ENCODE measurements at places on chromosomes 16 and 17.
A peak's percentile ranks its signal among the peaks of the same experiment; 100 is the strongest.

DNA sequence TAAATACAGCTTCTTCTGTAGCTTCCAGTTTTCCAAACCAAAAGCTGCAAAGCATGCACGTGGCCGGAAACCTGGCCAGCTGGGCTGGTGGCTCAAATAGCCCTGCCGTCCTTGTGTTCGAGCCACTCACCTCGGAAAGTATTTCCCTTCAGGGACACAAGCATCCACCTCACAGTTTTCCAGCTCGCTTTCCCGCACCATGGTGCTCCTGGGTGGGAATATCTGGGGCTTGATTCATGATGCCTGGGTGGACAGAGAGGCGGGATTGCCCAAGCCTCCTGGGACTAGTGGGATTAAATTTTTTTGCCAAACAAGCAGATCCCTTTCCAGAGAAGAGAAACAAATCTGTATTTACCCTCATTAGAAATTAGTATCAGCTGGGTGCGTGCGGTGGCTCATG is 7.1 kb upstream of the MVD start:
- DNase-seq = no peak

DNA sequence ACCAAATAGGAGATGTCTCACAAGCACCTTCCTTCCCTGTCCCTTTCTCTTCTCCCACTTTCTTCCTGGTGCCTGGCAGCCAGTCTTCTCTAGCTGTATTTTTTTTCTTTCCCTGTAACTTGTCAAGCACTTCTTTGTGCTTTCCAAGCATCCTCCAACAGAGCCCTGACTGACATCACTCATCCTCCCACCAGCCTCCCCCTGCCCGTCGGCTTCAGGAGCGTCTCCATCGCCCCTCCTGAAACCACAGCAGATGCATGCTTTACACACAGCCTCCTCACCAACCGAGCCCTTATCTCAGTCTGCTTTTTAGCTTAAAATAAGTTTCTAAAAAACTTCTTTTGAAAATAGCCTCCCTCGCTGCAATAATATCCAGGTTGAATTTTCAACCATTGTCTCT is 268.7 kb upstream of the CDH5 start:
- DNase-seq = no peak

DNA sequence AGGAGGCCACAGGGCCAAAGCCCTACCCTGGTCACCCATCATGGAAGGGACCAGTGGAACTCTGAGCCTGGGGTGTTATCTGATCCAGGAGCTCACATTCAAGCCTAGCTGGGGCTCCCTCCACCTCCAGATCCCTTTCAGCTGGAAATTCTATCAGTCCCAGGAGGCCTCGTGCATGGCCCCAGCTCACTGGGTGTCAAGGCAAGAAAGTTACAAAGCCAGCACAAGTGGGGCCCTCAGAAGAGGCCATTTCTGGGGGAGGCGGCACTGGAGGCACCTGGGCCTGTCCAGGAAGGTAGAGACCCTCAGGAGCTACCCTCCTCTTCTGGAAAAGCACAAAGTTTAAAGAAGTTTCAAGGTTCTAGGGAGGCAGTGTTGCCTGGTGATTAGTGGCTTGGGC is 4.8 kb downstream of the CA7 start:
- DNase-seq = no peak

GRCh38 chr16:66206363-66206762 is 160.1 kb upstream of the CDH5 start:
- no peak for DNase-seq

GRCh38 chr16:19835968-19836421 is 48.7 kb downstream of the GPRC5B start:
- no peak for DNase-seq

- DNase-seq = no peak
Observed at GRCh38 chr17:77681861-77682260, 276.6 kb upstream of the TNRC6C start.

- DNase-seq = no peak
Observed at GRCh38 chr16:88969361-88969831, 7.6 kb downstream of the CBFA2T3 start.

- no peak for DNase-seq
Observed at GRCh38 chr16:61891460-61891859, 144.8 kb downstream of the CDH8 start.

GRCh38 chr17:63365366-63366240 is 80.5 kb downstream of the CYB561 start:
- DNase-seq = no peak

DNA sequence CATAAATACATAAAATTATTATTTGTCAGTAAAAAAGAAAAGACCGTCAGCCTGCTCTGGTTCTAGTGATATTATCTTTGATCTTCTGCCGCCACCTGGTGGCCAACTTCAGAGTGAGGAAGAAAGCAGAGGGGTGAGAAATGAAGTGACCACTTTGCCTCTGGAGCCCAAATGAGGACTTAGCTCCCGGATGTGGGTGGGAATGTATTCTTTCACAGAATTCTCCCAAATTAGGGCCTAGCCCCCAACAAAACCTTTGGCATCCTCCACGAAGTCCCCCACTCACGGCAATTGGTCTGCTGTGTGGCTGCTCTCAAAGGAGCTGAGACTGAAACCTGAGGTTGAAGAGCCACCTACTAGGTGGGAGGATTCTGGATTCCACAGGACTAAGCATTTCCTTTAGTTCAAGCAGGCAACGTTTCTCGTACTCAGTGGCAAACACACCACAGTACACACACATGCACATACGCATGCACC is 4.9 kb upstream of the ZNF267 start:
- peak; percentile 39 for DNase-seq

DNA sequence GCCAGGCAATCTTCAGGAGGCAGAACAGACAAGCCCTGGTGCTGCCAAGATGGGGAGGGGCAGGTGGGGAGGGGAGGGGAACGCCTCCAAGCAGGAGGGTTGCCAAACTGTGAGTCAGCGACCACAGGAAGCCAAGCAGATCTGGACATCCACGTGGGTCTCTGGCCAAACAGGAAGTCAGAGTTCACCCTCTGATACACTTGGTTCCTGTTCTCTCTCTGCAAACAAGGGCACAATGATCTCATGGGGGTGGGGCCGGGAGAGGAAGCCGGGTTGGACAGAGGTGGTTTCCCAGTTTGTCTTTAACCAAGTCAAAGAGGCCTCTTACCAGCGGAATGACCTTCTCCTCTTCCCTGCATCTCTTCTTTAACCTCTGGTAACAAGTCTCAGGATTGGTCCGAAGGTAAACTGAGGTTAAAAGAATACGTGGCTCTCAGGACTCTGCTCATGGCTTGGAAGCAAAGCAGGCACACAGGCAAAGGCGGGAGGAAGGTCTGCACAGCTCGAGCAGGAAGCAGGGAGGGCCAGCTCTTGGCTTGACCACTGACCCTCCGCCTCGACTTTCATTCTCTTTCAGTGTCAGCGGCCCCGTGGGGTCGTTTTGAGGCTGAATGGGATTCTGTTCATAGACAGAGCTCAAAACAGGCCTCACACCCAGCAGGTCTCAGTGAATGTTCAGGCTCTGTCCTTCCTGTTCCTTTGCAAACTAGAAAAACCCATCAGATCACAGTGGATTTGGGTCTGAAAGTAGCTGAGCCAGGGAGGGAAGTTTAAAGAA is 32.9 kb downstream of the TK2 start:
- DNase-seq = peak; percentile 88

- no peak for DNase-seq
Observed at GRCh38 chr17:5330981-5331380, 48.9 kb downstream of the RABEP1 start.

- DNase-seq = no peak
Observed at GRCh38 chr16:70635336-70636016, 10.9 kb upstream of the IL34 start.

DNA sequence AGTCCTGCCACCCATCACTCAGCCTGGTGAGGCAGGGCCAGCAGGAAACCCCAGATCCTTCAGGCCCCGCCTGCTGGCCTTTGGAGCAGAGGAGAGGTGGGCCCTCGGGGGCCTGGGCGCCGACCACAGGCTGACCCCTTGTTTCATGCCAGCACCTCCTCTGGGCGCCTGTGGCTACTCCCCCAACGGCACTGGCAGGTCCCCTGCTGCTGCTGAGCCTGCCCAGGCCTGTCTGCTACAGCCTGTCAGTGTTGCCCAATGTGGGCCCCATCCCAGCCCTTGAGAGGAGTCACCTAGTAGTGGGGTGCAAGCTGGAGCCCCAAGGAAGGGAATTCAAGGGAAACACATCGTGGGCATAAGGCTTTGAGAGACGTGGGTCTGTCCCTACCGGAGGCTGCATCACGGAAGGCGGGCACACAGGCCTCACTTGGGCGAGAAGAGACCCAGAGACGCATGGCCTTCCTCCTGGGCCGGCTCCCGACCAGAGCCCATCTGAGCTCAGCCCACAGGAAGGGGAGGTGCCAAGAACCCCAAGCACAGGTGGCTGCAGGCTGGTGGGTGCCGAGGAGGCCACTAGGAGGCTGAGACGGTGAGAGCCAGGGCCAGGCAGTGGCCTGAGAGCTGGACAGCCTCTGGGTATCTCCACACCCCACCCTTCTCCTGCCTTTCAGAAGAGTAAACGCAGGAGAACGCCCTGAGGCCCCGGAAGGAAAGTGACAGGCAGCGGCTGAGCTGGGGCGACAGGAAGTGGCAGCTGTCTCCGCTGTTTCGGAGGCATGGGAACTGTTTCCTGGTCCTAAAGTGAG is 8.0 kb upstream of the FASN start:
- no peak for DNase-seq

DNA sequence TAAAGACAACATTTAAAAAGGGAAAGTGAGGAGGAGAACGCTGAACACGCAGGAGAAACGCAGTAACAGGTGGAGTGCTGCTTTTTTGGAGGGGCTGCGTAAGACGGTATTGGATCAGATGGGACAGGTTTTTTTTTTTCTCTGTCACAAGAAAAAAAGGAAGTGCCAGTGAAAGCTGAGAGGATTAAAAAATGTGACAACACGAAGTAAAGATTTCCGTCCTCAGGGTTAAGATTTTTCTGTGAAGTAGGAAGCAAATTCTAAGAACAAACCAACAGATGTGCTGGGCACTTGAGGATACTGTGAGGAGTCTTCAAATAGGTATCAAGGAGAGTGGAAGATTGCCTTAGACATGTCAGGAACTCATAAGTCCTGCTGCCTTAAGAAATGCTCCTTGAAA is 5.8 kb upstream of the ABCA9 start:
- DNase-seq = no peak

DNA sequence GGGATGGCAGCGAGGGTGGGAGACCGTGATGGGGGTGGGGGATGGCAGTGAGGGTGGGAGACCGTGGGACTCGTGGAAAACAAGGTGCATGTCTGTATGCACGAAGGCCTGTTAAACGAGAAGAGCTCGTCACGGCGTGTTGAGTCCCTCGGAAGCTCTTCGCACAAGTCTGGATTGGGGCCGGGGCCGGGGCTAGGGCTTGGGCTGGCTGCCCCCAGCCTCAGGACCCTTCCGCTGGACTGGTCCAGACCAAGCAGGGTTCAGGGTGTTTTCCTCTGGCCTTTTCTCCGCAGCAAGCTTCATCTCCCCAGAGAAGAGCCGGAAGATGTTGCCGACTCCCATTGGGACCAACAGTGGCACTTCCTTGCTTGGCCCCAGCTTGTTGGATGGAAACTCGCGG is 7.7 kb upstream of the JPT2 start:
- no peak for DNase-seq

DNA sequence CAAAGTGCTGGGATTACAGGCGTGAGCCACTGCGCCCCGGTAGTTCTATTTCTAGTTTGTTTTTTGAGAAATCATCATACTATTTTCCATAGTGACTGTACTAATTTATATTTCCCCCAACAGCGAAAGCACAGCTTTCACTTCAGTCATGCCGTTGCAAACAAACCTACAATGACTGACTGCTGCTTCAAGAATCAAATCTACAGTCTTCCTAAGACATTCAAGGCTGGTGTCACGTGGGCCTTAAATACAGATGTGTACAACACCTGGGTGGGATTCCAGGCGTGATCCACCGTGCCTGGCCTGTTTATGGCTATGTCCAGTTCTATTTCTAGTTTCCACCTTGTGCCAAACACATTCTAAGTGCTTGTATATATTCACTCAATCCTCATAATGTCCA is 72.0 kb downstream of the ABCC6 start:
- no peak for DNase-seq

DNA sequence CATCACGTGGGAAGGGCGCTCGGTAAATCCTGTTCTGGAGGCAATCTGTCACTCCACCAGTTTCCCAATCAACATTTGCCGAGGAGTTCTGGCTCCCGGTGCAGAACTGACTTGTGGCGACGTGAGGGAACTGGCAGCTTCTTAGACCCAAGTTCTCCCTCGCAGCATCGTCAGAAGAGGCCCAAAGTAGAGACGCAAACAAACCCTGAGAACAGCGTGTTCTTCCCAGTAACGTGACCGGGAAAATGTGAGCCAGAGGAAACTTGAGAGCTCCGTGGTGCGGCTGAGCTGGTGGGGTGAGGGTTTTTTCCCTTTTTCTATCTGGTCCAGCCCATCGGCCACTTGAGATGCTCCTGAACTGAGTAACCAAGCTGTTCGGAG is 158.9 kb upstream of the CACNG5 start:
- no peak for DNase-seq

GRCh38 chr17:64520359-64520758 is 13.6 kb downstream of the CEP95 start:
- DNase-seq = no peak

- DNase-seq = no peak
Observed at GRCh38 chr17:73657473-73658116, 13.3 kb upstream of the SDK2 start.

DNA sequence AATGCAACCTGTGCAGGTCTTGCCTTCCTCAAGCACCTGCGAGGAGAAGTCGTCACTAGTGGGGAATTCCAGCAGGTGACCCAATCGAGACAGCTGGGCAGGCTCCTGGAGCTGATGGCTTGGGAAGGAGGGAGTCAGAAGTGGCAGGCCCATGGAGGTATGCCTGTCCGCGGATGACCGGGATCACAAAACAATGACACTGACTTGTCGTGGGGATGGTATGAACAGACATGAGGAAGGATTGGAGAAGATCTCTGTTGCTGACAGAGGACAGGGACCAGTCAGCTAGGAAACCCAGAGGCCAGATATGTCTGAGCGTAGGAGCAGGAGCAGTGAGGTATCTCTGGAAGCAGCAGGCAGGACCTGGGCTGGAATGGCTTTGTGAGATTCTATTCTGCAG is 233.3 kb downstream of the SOX9 start:
- DNase-seq = no peak

GRCh38 chr16:27870116-27870798 is 193.3 kb downstream of the GSG1L start:
- no peak for DNase-seq

- no peak for DNase-seq
Observed at GRCh38 chr17:66466106-66466820, 163.8 kb downstream of the PRKCA start.

- DNase-seq = no peak
Observed at GRCh38 chr17:72887917-72888316, 204.6 kb downstream of the SLC39A11 start.

GRCh38 chr17:14307560-14308024 is 6.7 kb downstream of the HS3ST3B1 start:
- DNase-seq = no peak

Data from anterior cingulate cortex (tissue), 58 donors.